ENCODE measurements at places on chromosomes 5 and 9.

- DNase-seq, result no peak
These were observed 85.4 kb upstream of the MIER3 start for GRCh38 chr5:57037355-57037754.

DNA sequence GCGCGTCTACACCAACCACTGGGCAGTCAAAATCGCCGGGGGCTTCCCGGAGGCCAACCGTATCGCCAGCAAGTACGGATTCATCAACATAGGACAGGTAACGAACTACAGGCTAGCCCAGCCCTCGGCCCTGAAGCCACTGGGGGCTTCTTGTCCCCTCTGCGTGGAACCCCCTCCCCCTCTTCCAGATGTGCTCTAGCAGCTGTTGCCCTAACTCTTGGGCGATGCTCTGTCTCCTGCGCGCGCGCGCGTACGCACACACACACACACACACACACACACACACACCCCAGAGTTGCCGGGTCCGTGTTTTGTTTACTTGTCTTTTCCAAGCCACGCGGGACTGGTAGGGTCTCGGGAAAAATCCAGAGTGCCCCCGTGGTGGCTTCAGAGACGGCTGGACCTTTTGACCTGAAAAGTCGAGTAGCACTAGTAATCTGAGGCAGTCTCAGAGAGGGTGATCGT, 836 bp downstream of the PCSK5 start:
- DNase-seq, result peak; percentile 35

GRCh38 chr5:65252977-65253376, 228.7 kb downstream of the ADAMTS6 start:
- no peak for DNase-seq

DNA sequence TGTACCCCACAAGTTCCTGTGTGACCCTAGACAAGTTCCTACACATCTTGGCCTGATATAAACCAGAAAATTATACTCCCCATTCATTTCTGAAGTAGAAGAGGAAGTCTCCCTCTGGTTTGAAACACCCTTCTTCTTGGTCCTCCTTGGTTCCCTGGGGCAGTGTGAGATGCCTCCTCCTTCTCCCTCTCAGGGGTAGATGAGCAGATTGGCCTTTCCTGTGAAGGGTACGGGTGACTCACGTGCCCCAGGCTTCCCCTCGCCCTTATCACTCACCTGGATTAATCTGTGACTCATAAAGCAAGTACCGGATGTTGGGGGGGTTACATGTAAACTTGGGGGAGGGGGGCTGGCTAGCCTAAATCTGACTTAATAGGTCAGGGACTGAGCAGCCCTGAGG, 11.1 kb upstream of the AQP3 start:
- DNase-seq, result peak; percentile 69

DNA sequence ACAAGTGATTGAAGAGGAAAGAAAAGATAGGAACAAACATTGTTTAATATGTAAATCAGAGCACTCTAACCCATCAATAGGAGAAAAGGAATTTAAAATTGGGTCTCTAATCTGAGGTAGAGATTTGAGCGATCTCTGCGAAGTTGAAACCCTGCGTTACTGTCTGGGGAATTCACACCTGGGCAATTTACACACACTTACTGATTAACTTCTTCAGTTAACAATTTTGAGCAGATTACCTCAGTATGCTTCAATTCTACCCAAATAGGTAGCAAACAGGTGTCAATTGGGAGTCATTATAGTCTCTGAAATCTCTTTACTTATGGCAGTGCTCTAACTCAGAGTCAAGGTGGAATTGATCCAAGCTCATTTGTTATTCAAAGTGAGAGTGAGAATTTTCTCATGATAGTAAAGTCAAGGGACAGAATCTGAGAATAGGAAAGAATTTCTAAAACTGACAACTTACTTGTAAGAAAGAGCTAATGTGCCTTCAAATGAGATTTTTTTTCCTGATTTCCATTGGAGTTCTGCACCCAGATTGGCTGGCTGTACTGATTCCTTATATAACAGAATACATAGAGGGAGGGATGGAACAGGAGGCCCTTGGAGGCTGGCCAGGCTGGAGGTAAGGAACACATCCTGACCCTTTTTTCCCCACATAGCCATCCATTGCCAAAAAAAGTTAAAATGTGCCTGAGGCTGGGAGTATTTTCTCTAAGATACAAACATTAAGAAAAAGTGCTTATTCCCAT, 27.1 kb upstream of the IFNA14 start:
- DNase-seq, result no peak

- no peak for DNase-seq
These were observed 57.6 kb downstream of the MLLT3 start for GRCh38 chr9:20564650-20565049.

GRCh38 chr5:176540956-176541337, 3.7 kb upstream of the RNF44 start:
- no peak for DNase-seq

- DNase-seq, result no peak
These were observed 6.1 kb upstream of the PANK3 start for GRCh38 chr5:168585119-168585856.

DNA sequence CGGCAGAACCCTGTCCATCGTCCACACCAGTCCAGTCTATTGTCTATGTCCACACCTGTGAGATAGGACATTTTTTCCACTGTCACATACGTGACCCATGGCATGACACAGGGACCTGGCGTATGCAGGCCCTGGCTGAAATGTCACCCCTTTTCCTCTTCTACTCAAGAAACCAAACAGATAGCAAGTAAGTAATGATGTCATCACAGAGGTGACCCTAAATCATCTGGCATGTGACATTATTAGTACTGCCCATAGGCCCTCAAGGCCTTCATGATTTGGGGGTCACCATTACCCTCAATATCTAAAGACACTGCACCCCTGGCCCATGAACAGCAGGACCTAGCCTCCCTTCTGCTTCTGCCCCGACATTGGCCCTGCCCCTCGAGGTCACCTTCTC, 88.3 kb downstream of the LHX2 start:
- DNase-seq, result no peak

- DNase-seq, result no peak
These were observed 44.7 kb downstream of the CDC14B start for GRCh38 chr9:96574931-96575351.

DNA sequence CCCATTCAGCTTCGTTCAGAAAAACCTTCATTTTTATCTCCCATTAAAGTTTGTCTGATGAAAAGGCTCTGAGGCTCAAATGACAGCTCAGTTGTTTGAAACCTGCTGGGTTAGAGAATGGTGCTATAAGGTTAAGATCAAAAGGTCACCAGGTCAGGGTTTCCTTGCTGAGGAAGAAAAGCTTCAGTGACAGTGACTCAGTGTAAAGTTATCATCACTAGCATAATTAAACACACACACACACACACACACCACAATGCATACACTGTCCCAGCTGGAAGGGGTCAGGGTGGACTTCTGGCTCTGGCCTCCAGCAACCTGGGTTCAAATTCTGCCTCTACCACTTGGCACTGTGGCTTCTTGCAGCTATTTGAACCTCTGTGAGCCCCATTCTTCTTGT, 281.1 kb downstream of the DOCK8 start:
- DNase-seq, result no peak

DNA sequence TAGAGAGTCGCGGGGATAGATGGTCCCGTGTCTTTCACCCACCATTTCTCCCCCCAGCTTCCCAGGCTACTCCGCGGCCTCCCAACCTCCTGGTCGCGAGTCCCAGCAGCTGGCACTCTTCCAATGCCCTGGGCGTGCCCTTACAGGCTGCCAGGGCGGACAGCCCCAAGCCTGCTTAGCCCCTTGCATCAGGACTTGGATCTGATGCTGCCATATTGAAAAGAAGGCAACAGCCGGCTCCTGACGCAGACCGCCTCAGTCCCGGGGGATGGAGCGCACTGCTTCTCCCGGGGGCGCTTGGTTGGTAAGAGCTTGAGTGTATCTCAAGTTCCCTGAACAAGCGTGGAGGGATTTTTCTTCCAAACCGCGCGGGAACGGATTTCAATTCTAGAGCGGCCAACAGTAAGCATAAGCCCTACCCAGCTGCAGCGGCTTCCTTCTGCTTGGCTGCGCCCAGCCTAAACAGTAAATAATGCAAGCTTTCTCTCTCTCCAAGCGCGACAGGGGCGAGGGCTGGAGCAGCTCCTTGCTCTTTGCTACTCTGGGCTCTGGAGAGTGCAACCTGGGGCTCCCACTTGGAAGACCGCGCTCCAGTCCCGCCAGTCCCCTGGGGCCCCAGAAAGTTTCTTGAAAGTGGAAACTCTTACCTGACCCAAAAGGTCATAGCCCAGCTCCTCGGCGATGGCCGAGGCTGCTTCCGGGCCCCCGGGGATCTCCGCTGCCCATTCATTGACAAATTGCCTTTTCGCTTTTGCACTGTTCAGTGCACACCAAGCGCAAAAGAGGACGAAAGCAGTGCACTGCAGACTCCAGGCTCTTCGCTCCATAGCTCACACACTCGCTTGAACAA, 607 bp downstream of the PCSK1 start:
- DNase-seq, result no peak

DNA sequence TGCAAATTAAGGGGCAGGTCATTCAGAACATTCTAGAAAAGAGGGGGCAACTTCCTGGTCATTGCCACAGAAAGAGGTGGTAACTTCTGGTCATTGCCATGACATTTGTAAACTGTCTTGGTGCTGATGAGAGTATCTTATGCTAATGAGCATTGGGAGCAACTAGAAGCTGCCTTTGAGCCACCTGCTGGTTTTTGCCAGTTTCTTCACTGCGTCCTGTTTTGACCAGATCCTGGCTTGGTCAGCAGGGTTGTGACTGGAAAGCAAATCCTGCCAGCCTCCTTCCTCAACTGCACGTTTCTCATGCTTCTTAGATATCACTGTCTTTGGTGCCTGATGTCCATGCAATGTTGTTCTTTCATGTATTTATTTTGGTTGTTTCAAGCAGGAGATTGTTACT, 53.2 kb upstream of the SPATA31C2 start:
- no peak for DNase-seq

DNA sequence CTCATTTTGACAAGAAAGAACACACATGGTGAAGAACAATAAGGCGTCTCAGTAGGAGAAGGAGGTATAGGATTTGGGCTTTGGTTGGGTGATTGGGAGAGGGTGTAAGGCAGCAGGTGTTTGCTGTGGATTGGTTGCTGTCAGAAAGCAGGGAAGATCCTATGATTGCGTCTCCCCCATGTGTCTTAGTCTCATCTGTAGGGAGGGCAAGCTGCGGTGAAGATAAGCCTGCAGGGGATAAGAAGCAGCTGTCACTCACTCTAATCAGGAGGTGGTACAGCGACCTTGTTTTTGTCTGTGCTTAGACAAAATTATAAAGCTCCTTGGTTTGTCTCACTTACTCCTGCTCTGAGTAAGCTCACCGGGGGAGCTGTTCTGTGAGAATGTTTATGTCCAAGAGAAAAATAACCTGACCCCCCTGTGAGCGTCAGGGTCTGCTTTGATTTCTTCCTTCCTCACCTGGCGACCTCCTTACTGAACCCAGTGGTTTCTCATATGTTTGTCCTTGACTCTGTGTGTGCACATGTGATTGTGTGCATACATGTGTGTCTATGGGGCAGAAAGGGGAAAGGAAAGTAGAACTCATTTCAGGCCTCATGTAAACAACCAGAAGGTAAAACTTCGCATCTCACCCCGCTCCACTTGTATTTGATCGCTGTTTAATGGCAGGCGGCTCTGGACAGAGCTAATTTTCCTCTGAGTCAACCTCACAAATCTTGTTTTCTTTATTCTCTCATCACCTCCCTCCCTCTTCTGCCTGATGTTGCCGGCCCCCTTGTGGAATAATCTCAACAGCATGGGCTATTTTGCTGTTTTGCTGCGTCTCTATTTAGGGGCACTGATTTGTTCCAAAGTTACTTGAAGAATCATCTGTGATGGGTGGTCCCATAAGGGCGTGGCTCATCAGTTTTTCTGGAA, 105.6 kb downstream of the TENT4A start:
- DNase-seq, result no peak

DNA sequence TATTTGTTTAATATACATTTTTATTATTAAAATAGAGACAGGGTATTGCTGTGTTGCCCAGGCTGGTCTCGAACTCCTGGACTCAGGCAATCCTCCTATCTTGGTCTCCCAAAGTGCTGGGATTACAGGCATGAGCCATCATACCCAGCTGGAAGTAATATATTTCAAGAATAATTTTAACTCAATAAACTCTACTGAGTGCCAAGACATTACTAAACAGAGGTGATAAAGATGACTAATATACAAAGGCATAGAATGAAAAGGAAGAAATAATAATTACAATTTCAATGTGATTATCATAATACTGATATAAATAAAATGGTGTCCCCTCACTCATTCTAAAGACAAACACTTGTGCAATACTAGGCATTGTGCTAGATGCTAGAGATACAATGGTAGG, 13.9 kb downstream of the GOLPH3 start:
- DNase-seq, result no peak

- no peak for DNase-seq
These were observed 93.3 kb downstream of the TMEM174 start for GRCh38 chr5:73266176-73266738.

- no peak for DNase-seq
These were observed 108.5 kb downstream of the ARHGAP26 start for GRCh38 chr5:142878638-142879037.

GRCh38 chr9:102355982-102356381, 617.5 kb upstream of the GRIN3A start:
- DNase-seq, result no peak

GRCh38 chr5:66652818-66653217, 56.6 kb downstream of the MAST4 start:
- no peak for DNase-seq

DNA sequence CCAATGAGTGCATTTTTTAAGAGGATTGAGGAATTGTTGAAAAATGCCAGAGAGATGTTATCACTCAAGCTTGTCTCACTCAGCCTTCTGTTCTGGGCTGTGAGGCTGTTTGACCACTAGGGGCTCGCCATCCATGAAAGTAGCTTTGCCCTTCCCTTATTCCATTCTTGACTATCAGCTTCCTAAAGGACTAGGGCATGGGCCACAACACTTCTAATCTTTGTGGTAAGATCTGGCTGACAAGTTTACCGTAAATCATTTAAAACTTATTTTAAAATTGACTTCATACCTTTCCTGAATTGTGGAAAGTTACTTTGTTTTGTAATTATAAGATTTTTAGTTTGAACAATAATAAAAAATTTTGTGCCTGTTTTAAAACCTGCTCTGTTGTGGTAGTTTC, 49.5 kb downstream of the TJP2 start:
- no peak for DNase-seq

GRCh38 chr5:74599148-74599547, 41.4 kb downstream of the ENC1 start:
- DNase-seq, result no peak

DNA sequence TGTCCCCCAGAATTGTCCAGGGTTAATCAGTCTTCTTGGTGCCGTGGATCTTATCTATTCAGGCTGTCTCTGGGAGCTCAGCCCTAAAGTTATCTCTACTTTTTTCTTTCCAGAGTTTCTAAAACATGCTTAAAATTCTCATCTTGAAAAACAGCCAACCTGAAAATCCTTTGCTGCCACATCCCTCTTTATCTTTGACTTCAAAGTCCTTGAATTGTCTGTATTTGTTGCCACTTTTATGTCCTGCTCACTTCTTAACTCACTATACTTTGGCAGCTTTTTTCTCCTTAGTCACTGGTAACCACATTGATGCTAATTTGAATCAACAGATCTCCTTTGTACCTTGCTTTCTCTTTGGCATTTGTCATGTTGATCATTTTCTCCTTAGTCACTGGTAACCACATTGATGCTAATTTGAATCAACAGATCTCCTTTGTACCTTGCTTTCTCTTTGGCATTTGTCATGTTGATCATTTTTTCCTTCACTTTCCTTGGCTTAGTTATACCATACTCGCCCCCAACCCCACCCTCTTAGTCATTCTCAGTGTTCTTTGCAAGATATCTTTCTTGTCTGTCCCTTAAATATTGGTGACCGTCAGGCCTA, 8.5 kb downstream of the DMXL1 start:
- DNase-seq, result no peak

GRCh38 chr5:93735378-93735777, 6.0 kb downstream of the POU5F2 start:
- DNase-seq, result no peak

- DNase-seq, result no peak
These were observed 291.8 kb downstream of the CDH10 start for GRCh38 chr5:24353016-24353415.
